NK-92 treated with Interleukin-12 subunit alpha and Interleukin-12 subunit beta, amount 100 ng/mL, for 24 hours (cell line): ENCODE measurements at places on chromosomes 5 and 9.

GRCh38 chr5:174531782-174532191, 192.6 kb upstream of the MSX2 start:
- no peak for DNase-seq

GRCh38 chr9:8871796-8872445, 1072.3 kb upstream of the DMAC1 start:
- DNase-seq, result no peak

DNA sequence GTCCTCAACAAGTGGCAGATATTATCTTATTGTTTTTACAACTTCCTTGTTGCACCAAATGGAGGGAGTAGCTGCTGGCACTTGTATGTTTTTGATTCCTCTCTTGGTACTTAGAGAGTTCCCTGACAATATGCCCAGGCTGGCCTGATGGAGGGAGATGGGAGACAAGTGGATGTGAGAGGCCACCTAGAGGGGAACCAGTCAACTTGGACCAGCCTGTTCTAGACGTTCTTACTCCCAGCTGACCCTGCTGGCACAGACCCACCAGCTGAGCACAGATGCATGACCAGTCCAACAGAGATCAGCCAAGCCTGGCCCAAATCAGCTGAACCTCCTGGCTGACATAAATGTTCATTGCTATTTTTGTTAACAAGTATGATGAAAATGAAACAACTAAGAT, 60.9 kb upstream of the GDNF start:
- DNase-seq, result no peak

DNA sequence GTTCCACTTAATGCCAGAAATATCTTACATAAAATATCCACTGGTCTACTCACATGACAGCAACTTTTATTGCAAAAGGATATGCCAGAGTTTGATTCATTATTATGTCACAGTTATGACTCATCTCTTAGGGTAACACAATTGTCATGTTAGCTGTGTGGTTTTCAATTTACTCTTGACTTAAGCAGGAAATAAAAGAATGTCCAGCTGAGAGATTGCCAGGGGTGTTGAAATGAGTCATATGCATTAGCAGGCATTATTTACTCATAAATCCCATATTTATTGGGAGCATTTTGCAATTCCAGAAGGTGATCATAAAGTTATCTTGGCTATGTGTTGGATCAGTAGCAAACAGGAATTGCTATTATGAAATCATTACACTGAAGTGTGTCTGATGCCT, 1164.6 kb upstream of the CDH18 start:
- no peak for DNase-seq

DNA sequence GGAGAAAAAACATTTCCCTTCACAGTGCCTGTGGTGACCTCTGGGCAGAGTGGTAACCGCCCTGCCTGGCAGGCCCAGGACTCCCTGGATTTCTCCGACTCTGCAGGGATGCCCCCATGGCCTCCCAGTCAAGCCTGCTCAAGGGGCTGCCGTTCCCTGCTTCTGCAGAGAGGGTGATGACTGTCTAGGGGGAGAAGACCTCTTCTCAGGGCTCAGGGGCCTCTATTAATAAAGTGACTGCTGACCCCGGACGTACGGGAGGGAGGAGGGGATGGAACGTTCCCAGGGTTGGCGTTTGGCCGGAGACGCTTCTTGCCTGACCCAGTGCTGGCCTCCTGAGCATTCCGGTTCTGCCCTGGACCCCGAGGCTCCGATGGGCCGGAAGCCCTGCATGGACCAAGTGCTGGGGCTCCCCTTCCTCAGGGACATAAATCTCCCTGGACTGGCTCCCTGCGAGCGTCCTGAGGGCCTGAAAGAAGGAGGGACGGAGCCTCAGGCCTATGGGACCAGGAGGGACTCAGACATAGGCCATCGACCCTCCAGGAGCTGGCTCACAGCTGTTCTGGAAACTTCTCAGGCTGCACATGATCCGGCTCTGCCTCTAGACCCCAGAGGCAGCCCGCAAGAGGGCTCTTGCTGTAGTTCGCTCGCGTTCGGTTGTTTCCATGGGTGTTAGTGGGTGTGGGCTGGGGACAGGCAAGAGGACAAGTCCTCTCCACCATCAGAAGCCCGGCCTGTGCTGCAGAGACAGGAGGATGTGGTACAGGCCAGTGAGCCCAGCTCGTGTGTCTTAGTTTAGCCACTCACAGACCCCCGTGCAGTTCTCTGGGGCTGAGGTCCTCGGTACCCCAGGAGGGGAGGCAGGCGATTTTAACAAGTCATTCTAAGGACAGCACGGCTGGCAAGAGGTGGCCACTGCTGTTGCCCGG, 8.1 kb upstream of the RNU6ATAC start:
- DNase-seq, result no peak

DNA sequence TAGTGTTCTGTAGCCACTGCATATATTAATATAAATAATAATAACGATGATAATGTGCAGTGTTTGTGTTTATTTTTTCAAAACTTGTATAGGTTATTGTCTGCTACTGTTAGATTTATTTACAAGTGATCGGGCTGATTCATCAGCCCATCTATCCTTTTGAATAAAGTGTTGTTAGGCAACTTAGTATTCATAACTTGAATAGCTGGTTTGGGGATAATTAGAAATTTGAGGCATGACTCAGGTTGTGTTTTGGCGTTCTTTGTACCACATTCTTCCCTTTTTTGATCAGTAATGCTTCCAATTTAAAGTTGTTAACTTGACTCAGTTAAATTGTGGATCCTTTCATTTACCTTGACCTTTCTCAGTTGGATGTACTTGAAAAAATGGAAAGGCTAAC, 69.7 kb downstream of the FOCAD start:
- no peak for DNase-seq

GRCh38 chr9:83937861-83938455, 16.7 kb upstream of the KIF27 start:
- no peak for DNase-seq

- no peak for DNase-seq
Observed at GRCh38 chr5:115501464-115502210, 42.9 kb downstream of the FEM1C start.

DNA sequence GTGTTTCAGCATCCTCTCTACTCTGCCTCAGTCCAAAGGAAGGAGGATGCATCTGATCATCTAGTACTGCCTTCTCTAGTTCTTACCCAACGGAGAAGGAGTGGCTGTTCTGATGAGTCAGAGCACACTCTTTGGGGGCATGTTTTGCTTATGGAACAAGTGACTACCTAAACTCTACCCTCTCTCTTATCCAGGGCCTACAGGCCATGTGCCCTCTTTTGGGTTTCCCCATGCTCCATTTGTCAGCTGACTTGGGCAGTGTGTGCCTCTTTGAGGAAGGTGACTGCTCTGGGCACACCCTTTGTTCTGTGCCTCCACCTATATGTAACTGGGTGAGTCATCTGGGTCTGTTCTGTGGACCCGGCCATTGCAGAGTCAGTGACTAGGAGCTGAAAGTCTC, 89.6 kb upstream of the BNC2 start:
- no peak for DNase-seq

DNA sequence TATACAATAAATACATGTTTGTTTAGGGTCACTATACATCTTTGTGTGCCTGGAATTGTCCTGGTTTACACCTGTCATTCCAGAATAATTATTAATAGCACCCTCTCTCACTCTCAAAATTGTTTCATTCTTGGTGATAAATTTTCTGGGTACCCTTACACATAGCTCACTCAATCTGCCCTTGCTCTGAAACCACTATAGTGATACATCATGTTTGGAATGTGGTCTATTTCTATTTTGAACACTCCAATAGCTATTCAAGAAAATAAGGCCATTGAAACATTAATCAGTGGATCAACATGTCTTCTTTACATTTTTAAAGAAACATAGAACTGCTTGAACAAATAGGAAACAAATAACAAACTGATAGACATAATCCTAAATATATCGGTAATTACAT, 158.7 kb downstream of the ARRDC3 start:
- DNase-seq, result no peak

DNA sequence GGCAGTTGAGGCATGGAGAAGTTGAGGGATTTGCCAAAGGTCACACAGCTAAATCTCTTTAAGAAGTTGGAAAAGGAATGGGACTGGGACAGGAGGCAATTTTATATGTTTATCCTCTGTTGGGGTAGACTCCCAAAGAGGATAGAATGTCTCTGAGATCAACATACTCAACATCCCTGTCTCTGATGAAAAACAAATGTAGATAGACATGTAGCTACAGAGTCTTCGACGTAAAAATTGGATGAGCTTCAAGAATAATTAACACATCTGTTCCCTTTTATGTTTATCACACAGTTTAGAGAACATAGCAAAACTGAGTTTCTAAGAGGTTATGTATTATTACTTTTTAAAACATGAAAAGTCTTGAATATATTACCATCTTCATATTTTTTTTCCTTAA, 204.6 kb upstream of the CD180 start:
- no peak for DNase-seq

- DNase-seq, result no peak
Observed at GRCh38 chr9:125544988-125545651, 161.9 kb downstream of the MAPKAP1 start.

- DNase-seq, result no peak
Observed at GRCh38 chr9:69018737-69019136, 4.8 kb upstream of the PRKACG start.

GRCh38 chr9:78539904-78540303, 243.0 kb downstream of the PSAT1 start:
- DNase-seq, result no peak

GRCh38 chr5:130747556-130747955, 417.5 kb downstream of the HINT1 start:
- DNase-seq, result no peak

DNA sequence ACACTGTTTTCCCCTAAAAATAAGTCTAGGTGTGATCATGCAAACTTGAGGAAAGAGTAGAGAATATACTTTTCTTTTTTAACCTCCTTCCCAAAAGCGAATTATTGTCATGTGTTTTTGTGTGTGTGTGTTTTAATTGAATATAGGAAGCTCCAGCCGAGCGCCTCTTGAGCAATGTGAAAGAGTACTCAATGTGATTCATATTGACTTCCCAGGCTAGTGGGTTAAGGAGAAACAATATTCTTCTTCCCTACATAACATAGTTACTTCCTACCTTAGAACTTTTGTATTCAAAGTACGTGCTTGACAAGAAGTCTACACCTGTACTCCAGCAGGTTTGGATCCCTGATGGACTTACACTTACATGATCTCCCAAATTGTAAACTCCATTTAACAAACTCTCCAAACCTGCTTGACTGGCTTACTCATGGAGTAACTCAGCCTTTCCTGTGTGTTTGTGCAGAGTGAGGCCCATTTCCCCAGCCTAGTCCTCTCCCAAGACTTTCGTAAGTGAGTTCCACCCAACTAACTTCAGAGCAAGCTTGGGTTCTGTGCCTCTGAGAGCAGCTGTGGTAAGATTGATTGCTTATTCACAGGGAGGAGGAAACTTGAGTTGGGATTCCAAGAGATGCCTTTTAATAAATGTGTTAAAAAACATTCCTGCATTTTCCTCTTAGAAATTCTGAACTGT, 9.3 kb downstream of the SLC28A3 start:
- no peak for DNase-seq

- DNase-seq, result no peak
Observed at GRCh38 chr5:109253262-109253661, 156.5 kb downstream of the PJA2 start.

GRCh38 chr5:67528953-67529352, 332.4 kb upstream of the CD180 start:
- no peak for DNase-seq

DNA sequence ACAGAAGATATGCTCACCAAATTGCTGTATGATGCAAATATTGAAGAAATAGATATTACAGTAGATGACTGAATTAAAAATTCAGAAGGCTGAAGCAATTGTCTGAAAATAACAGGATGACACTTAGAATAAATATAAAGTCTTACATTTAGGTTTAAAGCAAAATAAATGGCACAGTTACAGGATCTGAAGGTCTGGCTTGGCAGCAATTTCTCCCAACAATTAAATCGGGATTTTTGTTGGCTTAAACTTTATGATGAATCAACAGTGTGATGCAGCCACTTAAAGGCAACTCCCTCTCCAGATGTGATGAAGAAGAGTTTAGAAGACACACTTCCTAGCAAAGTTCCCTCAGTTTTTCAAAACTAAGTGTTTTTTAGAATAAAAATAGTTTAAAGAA, 80.5 kb downstream of the NREP start:
- DNase-seq, result no peak

GRCh38 chr9:134181648-134182034, 17.3 kb upstream of the RNU6ATAC start:
- DNase-seq, result no peak

GRCh38 chr5:173010021-173010420, 26.4 kb downstream of the ATP6V0E1 start:
- DNase-seq, result no peak

GRCh38 chr9:121667214-121667613, 15.8 kb downstream of the DAB2IP start:
- no peak for DNase-seq

- DNase-seq, result no peak
Observed at GRCh38 chr5:159258361-159258760, 4.7 kb upstream of the UBLCP1 start.

DNA sequence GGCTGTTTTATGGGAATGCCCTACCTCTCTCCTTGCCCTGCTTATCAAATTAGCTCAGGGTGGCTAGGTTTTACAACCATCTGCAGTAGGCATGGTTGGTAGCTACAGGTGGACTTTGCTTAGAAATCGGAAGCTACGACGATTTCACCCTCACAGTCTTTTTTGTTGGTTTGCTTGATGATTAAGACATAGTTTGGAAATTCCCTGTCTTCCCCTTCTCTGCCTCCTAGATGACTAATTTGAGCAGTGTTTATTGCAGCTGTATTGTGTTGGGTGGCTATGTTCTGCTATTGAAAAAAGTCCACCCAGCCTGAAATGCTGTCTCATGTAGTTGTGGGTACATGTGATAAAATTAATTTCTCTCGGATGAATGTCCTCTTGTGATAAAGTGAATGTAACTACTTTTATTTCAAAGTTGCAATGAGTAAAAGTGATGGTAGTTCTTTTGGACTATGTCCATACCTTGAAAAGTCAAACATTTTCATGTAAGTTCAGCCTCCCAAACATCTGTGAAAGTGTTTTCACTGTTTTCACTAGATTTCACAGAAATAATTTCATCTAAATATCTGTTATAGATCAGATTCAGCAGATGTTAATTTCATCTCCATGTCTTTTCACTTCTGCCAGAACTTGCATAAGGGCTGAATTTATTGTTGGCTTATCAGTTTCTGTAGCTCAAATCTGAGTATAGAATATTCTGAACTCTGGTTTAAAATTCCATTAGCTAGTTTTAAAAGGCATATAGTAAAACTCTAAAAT, 37.3 kb upstream of the FYB1 start:
- DNase-seq, result no peak
